ENCODE measurements at places on chromosomes 4 and X.

DNA sequence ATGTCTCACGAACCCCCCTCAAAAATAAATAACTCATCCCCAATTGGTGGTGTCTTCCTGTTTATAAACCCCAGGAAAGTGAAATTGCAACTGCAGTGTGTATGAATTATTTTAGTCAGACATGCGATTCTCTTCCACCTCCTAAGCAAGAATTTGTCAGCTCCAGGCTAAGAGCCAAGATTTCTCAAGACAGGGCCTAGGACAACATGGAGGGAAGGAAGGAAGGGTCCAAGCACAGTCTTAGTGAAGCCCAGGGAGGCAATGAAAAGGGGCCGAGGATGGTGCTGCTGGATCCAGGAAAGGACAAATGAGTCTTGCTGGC lies 20.0 kb downstream of the SH3KBP1 start:
- ATAC-seq = no peak

DNA sequence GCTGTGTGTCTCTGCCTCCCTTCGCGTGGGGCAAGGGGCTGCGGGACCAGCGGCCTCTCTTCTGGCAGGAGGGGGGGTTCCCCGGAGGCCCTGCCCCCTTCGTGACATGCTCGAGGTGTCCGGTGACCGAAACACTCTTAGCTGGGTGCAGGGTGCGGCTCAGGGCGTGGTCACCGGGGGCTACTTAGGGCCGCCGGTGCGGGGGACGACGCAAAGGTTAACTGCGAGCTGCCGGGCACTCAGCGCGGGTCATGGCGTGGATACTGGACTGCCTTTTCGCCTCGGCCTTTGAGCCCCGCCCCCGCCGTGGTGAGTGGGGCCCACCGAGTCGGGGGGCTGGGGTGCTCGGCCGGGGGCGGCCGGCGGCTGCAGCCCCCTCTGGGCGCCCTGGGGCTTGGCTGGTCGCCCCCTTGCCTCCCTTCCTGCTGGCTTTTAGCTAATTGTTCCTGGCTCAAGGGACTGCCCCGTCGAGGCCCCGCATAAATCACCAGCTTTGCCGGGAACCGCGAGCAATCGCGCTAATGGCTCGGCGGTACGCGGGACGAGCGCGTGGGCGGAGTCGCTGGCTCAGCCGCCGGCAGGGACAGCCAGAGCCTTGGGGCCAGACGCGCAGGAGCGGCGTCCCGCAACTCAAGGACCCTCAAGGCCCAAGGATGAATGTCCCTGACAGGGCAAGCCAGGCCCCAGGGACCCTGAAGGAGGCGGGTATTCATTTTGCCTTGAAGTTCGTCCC lies at the start of gene ARHGAP36:
TSS of gene ARHGAP36 (plus strand) at position 211 of the 733 bp plus-strand sequence. CDS start 23,320 bp downstream, outside the sequence.
- no peak for ATAC-seq

DNA sequence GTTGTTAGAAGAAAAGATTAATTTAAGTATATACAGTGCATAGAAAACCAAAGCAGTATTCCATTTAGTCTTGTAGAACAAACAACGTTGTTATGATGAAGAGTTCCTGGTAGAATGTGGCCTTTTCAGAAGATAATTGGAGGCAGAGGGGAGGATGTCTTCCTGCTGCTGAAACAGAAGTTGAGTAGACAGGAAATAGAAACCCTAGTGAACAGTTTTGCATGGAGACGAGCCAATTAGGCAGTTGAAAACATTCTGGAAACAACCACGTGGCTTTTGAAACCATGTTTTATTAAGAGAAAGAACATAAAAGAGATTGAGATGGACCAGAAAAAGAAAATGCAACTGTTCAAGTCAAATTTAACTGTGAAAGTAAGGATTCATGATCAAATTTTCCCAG lies 325.2 kb downstream of the CAMK2D start:
- no peak for ATAC-seq

- ATAC-seq = no peak
Measured at GRCh38 chr4:137678796-137679195, 146.5 kb upstream of the PCDH18 start.

DNA sequence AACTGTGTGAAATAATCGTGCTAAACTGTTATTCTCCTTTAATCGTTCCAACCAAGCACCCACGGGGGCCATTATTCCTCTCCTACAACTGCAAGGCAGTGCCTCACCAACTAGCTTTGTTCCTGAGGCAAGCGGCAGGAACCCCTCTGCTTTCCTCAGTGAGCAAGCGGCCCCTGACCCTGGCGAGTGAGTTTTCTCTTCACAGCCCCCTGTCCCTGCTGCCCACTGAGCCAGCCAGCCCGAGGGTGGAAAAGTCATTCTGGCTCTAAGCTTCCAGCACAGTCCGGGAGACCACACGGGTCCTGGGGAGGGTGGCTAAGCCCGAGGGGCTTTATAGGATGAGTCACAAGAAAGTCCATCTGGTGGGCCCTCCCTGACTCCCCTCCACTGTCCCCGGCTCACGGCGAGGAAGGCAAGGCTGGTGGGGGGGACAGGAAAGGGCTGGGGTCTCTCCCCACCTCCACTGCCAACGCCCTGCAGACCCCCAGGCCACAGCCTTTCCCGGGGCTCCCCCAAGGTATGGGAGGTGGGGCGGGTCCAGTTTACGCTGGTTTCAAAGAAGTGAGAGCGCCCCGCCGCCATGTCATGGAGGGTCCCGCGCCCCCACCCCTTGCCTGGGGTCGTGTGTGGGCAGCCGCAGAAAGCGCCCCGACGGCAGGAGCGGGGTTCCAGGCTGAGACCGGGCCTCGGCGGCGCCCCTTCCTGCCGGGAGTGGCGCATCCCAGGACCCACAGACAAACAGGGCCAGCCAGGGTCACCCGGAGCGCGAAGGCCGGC lies 45.0 kb downstream of the CPLX1 start:
- no peak for ATAC-seq

DNA sequence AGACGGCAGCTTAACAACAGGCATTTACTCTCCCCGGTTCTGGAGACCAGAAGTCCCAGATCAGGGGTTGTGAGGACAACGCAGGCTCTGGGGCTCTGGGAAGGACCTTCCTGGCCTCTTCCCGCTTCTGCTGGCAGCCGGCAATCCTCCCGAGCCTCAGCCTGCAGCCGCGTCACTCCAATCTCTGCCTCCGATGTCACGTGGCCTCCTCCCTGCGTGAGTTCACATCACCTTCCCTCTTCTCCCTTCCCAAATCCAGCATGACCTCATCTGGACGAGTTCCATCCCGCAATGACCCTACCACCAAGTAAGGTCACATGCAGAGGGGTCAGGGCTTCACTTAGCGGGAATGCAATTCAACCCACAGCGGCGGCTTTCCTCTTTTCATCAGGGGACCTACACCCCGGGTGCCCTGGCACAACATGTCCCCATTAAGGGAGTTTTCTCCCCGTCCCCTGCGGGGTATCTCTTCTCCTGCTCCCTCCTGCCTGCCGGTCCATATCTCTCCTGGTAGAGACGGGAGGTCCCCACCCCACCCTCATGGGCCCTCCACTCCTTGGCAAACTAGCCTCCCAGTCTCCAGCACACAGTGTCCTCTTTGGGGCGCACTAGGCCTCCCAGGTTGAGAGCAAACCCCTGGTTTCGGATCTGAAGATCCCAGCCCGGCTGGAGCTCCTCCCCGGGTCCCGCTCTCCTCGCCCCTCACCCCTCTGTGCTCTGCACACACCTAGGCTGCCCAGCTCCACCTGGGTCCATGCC lies 25.5 kb downstream of the ABLIM2 start:
- ATAC-seq = no peak

GRCh38 chr4:78910612-78911011 lies 28.6 kb downstream of the PAQR3 start:
- ATAC-seq = no peak

- no peak for ATAC-seq
Measured at GRCh38 chr4:74400395-74400794, 35.5 kb downstream of the EREG start.

DNA sequence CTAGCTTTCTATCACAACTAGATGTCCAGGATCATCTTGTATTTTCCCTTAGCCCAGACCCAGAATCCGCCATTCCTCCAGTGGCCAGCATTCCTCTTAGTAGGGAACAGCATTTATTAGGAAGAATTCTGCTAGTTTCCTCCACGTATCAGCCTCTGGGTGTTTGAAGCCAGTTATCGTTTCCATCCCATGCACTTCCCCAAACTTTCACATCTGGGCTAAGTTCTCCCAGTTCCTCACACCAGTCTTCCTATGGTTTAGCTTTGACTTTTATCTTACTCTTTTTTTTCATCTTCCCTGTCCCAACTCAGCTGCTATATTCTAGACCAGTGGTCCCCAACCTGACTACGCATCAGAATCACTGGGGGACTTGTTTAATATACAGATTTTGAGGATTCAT lies 53.5 kb upstream of the PRSS48 start:
- no peak for ATAC-seq

GRCh38 chr4:138902705-138903104 lies 112.9 kb upstream of the NOCT start:
- ATAC-seq = no peak

DNA sequence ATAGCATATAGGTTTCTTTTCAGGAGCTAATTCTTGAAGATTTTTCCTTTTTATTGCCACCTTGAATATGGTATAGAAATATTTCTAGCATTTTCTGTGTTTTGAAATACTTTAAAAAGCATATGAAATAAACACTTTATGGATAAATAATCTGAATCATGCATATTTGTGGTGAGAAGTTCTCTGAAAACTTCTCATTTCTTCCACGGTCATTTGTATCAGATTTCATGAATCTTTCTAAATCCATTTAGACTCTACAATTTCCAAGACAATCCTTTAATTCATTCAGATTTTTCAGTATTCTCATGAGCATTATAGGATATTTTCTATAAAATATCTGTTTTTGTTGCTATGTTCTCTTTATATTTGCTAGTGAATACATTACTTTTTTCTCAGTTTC lies 16.2 kb upstream of the CA5B start:
- ATAC-seq = no peak

DNA sequence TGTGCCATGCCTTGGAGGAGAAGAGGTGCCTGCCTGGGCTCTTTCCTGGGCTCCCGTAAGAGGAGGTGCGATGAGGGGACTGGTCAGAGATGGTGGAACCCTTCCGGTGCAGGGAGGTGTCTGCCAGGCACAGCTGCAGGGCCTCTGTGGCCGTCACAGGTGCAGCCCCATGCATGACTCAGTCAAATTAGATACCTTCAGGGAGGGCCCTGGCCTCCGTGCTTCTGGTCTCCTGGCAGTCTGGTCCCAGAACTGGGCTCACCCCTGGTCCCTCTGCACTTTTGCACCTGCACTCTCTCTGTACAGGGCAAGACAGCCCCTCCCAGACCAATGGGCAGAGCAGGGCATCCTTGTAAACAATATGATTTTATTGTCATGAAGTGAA lies 49.9 kb upstream of the LRPAP1 start:
- peak; percentile 34 for ATAC-seq

DNA sequence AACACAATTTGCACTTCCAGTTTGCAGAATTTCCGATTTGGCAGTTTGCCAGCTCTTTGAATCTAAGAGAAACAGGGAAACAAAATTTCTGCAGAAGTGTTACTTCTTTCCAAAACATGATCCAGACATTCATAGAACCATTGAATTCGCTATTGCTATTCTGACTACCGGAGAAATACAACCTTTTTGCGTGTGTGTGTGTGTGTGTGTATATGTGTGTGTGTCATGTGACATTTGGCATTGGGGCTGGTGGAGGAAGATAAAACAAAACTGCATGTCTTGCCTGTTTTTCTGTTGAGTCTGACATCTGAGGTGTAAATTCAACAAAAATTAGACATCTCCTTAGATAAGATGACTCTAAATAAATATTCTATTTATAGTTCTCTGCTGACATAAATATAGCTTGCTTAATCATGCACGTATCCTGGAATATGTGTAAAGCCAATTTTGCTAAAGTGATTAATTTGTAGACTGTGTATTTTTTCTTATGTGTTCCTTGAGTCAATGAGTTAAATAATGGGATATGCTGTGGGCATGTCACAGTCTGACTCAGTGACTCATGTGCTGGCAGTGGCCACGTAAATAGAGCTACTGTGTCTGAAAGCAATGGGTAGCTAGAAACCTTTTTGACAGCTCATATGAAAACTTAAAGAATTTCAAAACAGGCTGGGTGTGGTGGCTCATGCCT lies 98.9 kb downstream of the HPGD start:
- no peak for ATAC-seq

DNA sequence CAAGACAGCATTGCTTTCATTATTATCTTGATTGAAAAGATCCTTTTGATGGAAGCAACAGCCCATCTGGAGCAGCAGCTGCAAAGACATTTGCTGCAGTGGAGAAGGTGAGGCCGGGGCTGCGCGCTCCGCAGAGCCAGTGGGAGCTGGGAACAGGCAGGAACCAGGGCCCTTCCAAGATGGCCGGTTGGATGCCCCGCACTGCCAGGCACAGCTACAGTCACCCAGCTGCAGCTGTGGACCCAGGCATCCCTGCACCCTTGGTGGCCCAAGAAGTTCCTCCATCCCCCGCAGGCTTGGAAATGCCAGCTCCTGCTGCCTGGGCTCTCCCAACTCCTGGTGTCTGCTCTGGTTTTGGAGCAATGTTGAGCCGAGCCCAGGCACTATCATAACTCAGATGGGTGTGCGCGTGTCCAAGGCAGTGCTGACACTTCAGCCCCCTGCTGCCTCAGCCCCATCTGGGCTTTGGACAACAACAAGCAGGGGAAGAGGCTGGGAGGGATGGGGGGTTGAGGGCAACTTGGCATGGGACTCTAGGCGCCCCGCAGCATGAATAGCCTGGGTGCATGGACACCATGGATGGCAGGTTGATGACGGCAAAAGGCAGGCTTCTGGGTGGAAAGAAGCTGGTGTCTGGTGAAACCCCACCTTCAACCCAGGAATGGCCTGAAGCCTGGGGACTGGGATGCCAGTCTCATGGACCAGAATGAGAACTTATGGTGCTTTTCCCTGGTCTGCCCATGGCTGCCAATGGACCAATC lies 371.8 kb downstream of the FSTL5 start:
- ATAC-seq = peak; percentile 44

DNA sequence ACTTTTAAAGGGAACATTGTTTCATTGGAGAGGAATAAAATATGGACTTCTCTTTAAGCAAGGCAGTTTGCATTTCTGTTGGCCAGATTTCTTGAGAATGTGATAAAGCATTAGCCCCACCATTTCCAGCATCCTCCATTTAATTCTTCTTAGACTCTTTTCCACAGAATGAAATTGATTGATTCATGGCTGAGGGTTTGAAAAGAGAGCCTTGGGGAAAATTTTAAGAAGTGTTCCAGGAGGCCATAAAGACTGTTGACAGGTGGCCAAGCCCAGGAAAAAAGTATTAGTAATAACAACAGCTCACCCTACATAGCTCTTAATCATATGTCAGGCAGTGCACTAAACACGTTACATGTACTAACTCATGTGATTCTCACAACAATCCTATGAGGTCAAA lies 53.4 kb downstream of the SHROOM3 start:
- ATAC-seq = no peak

GRCh38 chr4:183571350-183571941 lies 66.6 kb downstream of the ING2 start:
- no peak for ATAC-seq

DNA sequence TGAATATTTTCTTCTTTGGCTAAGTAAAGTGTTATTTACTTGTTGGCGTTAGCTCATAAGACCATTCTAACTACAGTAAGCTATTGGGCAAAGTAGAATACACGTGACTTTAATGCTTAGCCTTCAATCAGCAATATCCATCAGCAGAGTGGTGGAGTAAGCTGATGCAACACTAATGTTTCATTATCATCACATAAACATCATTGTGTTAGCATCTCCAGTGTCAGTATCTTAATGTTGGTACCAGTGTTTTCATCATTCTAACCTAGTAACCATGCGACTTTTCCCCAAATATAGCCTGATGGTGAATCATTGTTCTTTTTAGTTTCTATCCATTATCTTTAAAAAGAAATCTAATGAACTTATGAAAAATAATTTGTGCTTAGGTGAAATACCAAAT lies 48.5 kb downstream of the APOOL start:
- no peak for ATAC-seq

GRCh38 chrX:97389761-97390192 lies 506.1 kb downstream of the RPA4 start:
- ATAC-seq = no peak

GRCh38 chr4:106718548-106718947 lies 317.6 kb downstream of the DKK2 start:
- ATAC-seq = peak; percentile 24

Measured in stimulated activated memory B cell treated with anti-CD40 and anti-IgM and Interleukin-4, amounts not matched to agents 10 μg/mL and 1 μg/mL and 100 μg/mL, for 72 hours (primary cell).